ENCODE measurements at places on chromosomes 1 and 21. TPM values are rescaled to one million over a fixed set of nuclear protein-coding genes. Genes with fewer than 3 reads are reported as not detected.

Gene PRAMEF26
- not detected for total RNA-seq

Gene MNDA
- not detected for total RNA-seq

Gene ILF2
- total RNA-seq = 204 TPM

Gene LRRIQ3
- total RNA-seq = 0.16 TPM

Gene CRNN
- not detected for total RNA-seq

Gene RUNX3
- total RNA-seq = not detected

Gene GPR37L1
- not detected for total RNA-seq

Gene KRTAP12-2
- total RNA-seq = not detected

Gene AIRE
- not detected for total RNA-seq

Gene SLC27A3
- total RNA-seq = 19.4 TPM

Gene EPHA10
- total RNA-seq = under 0.01 TPM

Gene KCNE2
- not detected for total RNA-seq

Gene SAMSN1
- 0.25 TPM for total RNA-seq

Gene SH3BGR
- 0.44 TPM for total RNA-seq

Gene CRB1
- under 0.01 TPM for total RNA-seq

Gene TNFRSF1B
- total RNA-seq = 23.9 TPM

Gene TNFSF4
- total RNA-seq = 10.0 TPM

Measured in bladder microvascular endothelial cell (primary cell).